Smooth muscle cell of bladder (primary cell): ENCODE measurements at places on chromosomes 2 and 18. TPM values are rescaled to one million over a fixed set of nuclear protein-coding genes. Genes with fewer than 3 reads are reported as not detected.

Gene CYP27A1
- 17.1 and 19.9 TPM in 2 replicates for total RNA-seq

Gene HOXD4
- under 0.01 and 0.18 TPM in 2 replicates for total RNA-seq

Gene STPG4
- 0.28 and 0.37 TPM in 2 replicates for total RNA-seq

Gene NDUFS1
- total RNA-seq: 97.8 and 112 TPM in 2 replicates

Gene LBX2
- total RNA-seq: 1.3 and 2.9 TPM in 2 replicates

Gene AOX1
- 23.2 and 45.3 TPM in 2 replicates for total RNA-seq
